ENCODE measurements at places on chromosomes 12 and 14. TPM values are rescaled to one million over a fixed set of nuclear protein-coding genes. Genes with fewer than 3 reads are reported as not detected.

Gene CSRNP2
- 11.0 TPM for total RNA-seq

Gene NANOG
- total RNA-seq, result not detected

Gene CCDC175
- total RNA-seq, result not detected

Gene DAO
- total RNA-seq, result not detected

Gene SERPINA12
- total RNA-seq, result not detected

Gene CLEC14A
- total RNA-seq, result not detected

Gene KRT6C
- not detected for total RNA-seq

Gene CSRP2
- 53.3 TPM for total RNA-seq

GRCh38 chr14:101256266-101256665 is 305.0 kb upstream of the DIO3 start:
- no peak for DNase-seq

GRCh38 chr14:91269076-91269991 is 24.8 kb upstream of the GPR68 start:
- no peak for DNase-seq

DNA sequence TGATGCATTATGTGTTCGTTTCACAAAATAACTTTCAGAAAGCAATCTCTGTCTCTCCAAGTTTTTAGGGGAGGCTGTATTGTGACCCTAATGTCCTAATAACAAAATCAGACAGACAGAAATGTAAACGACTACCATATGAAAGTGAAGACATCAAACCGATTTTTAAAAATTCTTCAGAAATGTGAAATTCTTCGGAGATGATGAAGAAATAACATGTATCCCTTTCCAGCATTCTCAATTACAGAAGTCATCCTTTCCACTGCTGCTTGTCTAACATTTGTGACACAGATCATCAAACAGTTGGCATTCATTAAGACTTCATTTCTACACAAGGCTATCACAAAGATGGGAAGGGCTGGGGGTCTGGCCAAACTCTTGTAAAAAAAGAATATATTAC is 41.0 kb downstream of the DMAC2L start:
- no peak for DNase-seq

- no peak for DNase-seq
Observed at GRCh38 chr12:28908646-28909045, 240.4 kb upstream of the FAR2 start.

DNA sequence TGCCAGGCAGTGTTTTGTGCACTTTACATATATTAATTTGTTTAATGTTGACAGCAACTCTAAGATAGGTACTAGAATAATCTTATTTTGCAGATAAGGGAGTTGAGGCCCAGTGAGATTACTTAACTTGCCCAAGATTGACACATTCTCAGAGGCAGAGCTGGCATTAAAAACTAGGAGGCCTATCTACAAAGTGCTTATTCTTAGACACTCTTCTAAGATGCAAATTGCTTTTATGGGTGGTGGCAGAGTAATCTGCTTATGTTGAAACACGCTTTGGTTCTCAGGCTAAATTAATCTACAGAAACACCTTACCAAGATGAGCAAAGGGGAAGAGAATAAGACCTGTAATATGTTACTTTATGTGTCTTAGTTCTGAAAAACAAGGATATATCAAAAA is 7.2 kb downstream of the MGP start:
- no peak for DNase-seq

- no peak for DNase-seq
Observed at GRCh38 chr12:9933958-9934357, 1.8 kb upstream of the CLEC2A start.

GRCh38 chr12:40107803-40108620 is 2.1 kb upstream of the SLC2A13 start:
- DNase-seq, result no peak

DNA sequence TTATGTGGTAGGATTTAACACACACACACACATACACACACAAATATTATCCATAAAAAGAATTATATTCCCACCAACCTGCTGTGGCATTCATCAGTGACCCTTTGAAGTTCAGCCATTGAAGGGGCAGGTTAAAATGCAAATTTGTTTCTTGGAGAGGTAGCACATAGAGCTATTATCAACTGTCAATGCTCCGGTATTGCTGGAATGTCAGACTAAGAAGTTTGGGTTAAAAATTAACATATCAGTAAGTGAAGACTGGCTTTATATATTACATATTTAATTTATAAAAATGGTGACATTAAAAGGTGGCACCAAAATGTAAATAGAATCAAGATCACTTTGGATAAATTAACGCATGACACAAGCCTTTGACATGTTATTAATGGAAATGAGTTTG is 207.3 kb downstream of the DAD1 start:
- DNase-seq, result no peak

- no peak for DNase-seq
Observed at GRCh38 chr12:96500693-96501092, 11.3 kb downstream of the CFAP54 start.

- DNase-seq, result peak; percentile 50
Observed at GRCh38 chr12:49776413-49776812, 35.1 kb downstream of the TMBIM6 start.

DNA sequence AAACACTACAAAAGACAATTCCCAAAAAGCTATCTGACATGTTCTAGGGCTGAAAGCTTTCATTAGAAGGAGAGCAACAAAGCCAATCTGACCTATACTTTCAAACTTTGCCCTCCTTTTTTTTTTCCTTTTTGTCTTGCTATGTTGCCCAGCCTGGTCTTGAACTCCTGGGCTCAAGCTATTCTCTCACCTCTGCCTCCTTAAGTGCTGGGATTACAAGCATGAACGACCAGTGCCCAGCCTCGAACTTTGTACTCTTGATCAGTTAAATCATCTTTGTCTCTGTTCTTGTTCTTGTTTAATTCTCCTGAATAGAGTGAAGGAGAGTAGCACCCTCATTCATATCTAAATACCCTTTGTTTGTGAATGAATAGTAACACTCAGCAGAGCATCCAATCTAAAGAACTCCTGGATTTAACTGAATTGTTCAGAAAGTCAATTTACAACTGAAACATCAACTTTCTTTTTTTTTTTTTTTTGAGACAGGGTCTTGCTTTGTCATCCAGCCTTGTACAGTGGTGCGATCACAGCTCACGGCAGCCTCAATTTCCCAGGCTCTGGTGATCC is 22.1 kb downstream of the ERP29 start:
- DNase-seq, result no peak
